ENCODE measurements at places on chromosomes 7 and 10.

- DNase-seq, result no peak
Observed at GRCh38 chr10:69096045-69096444, 8.1 kb downstream of the SRGN start.

- DNase-seq, result no peak
Observed at GRCh38 chr10:11058965-11059364, 41.3 kb downstream of the CELF2 start.

GRCh38 chr7:88003581-88003980 lies 69.5 kb downstream of the ADAM22 start:
- DNase-seq, result no peak

- no peak for DNase-seq
Observed at GRCh38 chr7:152402384-152403250, 33.2 kb downstream of the KMT2C start.

DNA sequence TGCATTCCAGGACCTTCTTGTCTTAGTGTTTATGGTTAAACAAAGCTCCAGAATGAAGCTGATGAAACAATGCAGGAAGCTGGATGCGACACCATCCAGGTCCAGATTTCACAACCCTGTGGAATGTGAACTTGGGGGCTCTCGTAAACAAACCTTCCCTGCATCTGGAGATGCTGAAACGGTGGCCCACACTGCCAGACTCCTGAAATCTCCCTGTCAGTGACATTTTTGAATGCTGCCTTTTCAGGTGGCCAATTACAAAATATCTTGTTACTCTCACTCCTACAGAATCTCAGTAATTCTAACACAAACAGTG lies 18.8 kb downstream of the VIPR2 start:
- no peak for DNase-seq

DNA sequence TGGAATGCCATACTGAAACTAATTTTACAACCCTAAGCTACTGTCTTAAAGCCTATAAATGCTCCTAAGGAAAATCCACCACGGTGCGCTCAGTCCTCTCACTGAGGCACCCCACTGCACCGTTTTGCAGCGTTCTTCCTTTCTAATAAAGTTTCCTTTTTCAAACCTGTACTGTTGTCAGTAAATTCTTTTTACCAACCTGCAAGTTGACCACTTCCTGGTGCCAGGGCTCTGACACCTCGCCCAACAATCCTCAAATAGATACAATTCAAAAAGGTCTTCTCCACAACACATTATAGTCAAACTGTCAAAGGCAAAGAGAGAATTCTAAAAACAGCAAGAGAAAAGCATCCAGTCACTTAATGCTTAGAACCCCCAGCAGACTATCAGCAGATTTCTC lies 42.8 kb downstream of the HERPUD2 start:
- no peak for DNase-seq

GRCh38 chr7:39091145-39091544 lies 113.4 kb downstream of the POU6F2 start:
- no peak for DNase-seq

- DNase-seq, result no peak
Observed at GRCh38 chr10:78859769-78860168, 209.0 kb upstream of the ZMIZ1 start.

DNA sequence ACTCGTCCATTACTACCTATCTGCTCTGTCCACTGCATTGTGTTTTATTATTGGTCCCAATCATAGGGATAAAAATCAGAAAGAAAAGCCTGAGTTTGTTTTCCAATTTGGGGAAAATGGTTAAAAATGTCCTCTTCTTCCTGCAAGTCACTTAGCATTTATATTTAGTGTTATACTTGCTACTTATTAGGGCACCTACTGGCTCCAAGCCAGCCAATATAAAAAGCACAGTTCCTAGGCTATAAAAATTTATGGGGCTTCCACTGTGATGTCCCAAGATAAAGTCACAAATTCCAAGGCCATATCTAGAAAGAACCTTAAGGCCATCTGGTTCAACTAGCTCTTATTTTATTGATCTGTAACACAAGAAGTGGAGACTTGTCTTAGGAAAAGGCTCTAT lies 3.2 kb downstream of the SLC35B4 start:
- no peak for DNase-seq

GRCh38 chr7:137001041-137001440 lies 132.6 kb downstream of the CHRM2 start:
- DNase-seq, result no peak

DNA sequence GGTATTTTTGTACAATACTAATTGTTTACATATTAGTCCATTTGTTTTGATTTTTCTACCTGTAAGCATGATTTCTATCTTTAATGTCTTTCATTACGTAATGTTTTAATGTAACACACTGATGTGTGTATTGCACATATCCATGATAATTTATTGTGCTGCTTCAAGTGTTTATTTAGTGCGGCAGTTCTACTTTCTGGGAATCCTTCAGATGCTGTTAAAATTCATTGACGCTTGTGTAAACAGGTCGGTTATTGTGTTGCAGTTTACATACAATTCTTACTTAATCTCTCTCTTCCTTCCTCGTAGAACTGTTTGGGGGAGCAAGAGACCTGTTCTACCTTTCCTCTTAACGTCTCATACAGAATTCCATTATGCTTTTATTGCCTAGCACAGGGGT lies 6.9 kb downstream of the TMEM60 start:
- no peak for DNase-seq

GRCh38 chr7:80659120-80660055 lies 20.9 kb downstream of the CD36 start:
- peak; percentile 27 for DNase-seq

DNA sequence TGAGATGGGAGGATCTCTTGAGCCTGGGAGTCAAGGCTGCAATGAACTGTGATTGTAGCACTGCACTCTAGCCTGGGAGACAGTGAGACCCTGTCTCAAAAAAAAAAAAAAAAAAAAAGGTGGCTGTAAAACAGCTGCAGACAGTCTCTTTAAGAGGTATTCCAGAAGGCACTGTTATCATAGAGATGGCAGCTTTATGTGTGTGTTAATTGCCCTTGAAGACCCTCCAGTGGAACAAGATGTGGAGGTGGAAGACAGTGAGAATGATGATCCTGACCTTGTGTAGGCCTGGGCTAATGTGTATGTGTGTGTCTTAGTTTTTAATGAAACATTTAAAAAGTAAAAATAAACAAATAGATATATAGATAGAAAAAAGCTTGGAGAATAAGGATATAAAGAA lies 66.0 kb downstream of the ZNF487 start:
- DNase-seq, result no peak

- no peak for DNase-seq
Observed at GRCh38 chr7:116259871-116260440, 49.6 kb downstream of the TES start.

DNA sequence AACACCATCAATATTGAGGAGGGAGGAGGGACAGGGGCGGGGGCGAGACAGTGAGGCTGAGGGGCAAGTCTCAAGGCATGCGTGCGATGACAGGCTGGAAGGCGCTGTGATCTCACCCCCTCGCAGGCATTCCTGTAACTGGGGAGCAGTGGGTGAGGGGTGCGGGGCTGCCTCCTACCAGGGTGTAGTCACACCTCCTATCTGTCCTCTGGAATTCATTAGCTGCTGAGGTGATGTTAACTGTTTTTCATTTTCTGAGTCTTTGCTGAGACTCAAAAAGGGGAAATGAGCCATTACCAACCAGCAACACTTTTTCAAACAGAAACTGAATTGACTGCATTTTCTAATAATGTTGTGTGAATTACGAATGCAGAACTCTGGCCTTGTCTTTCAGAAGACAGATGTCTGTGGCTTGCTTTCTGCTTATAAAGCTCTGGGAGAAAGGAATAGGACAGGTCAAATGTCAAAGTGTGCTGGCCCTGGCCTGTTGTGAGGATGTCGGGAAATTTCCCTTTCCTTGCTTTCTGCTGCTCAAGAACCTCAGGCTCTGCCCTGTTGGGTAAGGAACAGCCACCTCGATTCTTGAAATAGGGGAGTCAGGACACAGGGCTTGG lies 23.7 kb upstream of the CDH23 start:
- no peak for DNase-seq

DNA sequence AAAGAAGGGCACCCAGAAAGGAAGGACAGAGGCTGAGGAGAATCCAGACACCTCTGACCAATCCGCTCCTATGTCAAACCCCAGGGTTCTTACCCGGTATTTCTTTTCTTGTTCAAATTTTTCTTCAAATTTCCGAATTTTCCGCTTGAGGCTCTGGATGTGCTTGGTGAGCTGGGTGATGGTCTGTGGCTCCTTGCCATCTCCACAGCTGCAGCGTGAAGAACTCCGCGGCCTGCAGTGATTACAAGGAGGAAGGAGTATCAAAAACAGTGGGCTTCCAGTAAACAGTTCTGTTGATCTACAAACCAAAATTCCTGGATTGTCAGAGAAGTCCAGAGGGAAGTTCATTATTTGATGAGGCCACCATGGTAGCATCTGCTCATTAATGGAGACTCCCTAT lies 92.0 kb downstream of the PHYHIPL start:
- no peak for DNase-seq

- no peak for DNase-seq
Observed at GRCh38 chr7:45401155-45401554, 173.0 kb upstream of the ADCY1 start.

GRCh38 chr7:100126239-100126930 lies 382 bp upstream of the MBLAC1 start:
- no peak for DNase-seq

DNA sequence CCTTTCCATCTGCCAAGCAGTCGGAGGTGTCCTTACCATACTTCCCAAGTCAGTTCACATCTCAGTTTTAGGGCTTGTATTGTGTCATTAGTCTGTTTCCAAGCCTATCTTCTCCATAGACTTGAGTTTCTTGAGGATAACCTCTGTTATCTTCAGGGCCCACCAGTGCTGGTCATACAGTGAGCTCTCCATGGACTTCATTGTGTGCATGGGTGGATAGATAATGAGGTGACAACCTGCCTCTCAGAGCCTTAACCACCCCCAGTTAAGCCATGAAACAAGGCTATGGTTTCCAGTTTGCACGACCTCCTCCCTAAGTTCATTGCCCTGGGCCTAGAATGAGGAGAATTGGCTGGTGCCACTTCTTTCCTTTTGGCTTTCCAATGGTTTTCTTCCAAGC lies 38.5 kb upstream of the WAC start:
- DNase-seq, result no peak

DNA sequence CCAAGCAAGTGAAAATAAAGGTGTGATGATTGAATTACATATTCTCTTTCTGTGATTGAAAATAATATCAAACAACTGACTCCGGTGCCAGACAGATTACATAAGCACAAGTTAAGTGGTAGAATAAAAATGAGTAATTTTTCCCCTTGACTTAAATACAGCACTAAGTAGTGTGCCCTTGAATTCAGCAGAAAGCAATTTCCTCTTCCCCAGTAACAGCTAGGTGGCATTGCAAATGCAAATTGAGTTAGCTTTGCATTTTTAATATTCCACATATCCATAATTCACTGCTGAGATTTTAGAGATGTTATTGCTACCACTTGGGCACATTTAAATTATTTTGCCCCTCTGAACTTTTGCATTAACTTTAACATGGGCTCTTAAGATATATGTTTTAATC lies 89.8 kb upstream of the NPVF start:
- no peak for DNase-seq

DNA sequence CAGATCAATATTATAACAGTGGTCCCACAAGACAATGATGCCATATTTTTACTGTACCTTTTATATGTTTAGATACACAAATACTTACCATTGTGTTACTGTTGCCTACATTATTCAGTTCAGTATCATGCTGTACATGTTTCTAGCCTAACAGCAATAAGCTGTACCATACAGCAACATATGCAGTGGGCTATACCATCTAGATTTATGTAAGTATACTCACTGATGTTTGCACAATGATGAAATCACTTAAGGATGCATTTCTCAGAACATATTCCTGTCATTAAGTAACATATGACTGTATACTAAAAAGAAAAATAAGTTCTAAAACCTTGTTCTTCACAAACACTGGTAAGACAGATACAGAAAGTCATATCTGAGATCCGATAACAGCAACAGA lies 468.6 kb upstream of the SEMA3A start:
- no peak for DNase-seq

DNA sequence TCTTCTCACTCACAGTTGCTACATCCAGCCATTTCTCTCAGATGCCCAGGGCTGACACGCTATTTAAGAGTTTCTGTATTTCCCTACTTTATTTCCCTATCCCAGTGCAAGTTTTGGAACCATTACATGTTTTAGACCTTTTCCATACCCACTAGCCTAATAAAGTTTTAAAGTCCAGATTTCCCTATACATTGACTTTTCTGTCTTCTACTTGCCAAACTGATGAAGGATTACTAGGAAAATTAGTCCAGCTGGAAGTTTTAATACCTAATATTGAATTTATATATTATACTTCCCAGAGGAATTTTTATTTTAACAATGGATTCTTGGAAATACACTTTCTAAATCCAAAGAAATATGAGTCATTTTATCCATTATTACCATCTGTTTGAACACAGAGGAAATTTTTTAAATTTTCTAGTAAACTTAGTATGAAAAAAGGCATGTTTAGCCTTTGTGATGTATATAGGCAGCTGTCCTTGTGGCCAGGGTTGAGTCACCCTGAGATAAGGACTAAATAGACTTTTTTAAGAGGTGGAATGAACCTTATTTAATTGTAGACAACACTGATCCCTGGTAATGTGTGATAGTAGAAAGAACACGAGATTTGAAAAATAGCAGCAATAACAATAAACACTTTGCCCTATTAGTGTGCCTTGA lies 205.0 kb downstream of the TFEC start:
- no peak for DNase-seq
